ENCODE measurements at places on chromosomes 6 and 20.

GRCh38 chr20:59945731-59946130 lies 5.5 kb downstream of the FAM217B start:
- DNase-seq: no peak

DNA sequence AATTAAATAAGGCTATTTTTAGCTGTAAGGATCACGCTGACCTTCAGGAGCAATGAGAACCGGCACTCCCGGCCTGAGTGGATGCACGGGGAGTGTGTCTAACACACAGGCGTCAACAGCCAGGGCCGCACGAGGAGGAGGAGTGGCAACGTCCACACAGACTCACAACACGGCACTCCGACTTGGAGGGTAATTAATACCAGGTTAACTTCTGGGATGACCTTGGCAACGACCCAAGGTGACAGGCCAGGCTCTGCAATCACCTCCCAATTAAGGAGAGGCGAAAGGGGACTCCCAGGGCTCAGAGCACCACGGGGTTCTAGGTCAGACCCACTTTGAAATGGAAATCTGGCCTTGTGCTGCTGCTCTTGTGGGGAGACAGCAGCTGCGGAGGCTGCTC lies 84.0 kb downstream of the RAMACL start:
- no peak for DNase-seq

DNA sequence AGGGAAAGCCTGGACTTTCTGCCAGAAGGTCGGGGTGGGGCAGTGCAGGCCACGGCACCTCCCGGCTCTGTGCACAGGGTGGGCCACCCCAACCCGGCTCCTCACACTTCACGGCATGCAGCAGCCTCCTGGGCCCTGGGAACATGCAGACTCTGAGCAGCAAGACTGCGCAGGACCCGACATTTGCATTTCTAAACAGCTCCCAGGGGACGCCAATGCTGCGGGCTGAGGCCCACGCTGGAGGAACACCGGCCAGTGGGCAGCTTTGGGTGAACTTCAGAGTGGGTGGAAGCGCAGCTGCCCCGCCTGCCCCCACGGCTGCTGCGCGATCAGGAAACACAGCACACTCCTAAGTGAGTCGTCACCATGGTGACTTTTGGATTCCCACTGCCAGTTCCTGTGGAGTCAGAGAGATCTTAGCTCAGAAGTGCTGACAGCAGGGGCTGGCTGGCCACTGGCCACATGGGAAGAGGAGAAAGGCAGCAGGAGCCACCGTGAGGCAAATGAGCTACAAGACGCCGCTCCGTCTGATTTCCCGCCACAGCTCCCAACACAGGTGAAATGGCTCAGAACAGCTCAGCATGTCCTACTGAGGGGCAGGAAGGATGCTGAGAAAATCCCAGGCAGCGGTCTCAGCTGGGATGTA lies 52.1 kb downstream of the RNASET2 start:
- peak; percentile 38 for DNase-seq

DNA sequence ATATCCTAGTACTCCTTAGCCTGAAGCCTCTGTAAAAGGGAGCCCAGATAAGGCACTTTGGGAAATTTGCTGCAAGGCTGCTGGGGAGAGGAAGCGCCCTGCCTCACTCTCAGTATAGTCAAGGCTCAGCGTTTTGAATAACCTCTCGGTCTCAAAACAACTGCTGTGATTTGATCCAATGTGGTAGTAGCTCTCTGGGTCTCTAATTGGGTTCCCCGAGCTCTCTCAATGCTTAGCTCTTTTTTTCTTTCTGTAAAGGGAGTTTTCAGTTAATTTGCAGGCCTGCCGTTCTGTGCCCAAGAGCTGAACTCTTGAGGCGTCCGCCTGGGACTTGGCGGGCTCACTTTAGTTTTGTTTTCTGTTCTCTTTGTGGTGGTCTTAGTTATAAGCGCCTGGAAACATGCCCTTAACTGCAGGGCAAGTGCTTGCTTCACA lies 41.2 kb downstream of the ZHX3 start:
- peak; percentile 37 for DNase-seq

DNA sequence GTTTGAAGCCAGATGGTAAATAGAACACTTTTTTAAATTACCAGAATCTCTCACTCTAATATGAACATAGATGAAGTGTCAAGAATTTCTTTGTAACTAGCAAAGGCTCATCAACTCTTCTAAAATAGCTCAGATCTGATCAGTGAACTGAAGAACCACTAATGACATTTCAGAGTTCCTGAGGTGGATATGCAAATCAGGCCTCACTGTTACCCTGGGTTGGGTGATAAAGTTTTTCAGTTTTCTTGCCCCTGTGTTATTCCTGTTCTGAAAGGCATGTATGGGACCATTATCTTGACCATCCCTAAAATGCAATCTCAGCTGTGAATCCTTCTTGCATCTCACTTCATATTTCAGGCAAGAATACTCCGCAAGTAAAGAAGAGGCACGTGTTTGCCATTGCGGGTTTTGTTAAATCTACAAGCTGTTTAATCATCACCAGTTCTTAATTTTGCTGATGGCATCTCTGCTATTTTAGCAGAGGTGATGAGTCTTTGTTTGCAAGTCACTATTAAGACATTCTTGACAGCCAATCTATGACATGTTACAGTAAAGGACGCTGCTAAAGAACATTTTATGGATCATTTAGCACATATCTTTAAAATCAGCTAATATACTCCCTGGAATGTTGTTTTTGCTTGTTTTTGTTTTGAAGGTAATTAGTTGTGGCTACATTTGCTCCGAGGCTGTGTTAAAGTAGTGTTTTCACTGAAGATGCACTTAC lies 47.9 kb downstream of the KHDC1L start:
- DNase-seq: no peak

DNA sequence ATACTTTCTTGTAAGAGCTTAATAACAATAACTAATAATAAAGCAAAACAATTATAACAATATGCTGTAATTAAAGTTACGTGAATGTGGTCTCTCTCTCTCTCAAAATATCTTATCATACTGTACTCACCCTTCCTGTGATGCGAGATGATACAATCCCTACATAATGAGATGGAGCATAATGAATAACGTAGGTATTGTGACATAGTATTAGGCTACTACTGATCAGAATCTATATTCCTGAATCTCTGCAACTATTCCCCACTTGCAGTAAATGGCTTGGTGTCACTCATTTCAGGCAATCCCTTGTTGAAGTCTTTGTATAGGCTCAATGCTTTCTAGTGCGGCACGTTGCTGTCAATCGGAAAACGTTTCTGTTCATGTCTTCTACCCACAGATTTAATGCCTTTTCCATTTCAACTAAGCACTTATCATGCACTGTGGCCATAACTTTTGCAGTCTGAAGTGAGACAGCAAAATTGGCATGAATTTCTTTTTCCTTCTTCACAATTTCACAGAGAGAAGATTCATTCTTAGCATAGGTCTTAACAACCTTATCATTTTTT lies 32.3 kb downstream of the MOXD1 start:
- no peak for DNase-seq

DNA sequence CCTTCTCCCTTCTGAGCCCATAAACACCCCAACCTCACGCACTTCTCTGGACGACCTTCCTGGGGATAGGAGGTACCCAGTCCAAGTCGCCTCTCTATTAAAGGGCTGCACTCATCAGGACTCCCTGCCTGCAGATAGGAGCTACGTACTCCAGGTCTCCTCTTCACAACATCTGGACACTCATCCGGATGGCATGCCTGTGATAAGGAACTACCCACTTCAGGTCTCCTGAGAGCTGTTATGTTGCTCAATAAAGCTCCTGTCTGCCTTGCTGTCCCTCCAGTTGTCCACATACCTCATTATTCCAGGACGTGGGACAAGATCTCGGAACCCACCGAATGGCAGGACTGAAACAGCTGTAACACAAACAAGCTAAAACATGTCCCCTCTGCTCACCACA lies 548.0 kb downstream of the TBC1D32 start:
- no peak for DNase-seq

DNA sequence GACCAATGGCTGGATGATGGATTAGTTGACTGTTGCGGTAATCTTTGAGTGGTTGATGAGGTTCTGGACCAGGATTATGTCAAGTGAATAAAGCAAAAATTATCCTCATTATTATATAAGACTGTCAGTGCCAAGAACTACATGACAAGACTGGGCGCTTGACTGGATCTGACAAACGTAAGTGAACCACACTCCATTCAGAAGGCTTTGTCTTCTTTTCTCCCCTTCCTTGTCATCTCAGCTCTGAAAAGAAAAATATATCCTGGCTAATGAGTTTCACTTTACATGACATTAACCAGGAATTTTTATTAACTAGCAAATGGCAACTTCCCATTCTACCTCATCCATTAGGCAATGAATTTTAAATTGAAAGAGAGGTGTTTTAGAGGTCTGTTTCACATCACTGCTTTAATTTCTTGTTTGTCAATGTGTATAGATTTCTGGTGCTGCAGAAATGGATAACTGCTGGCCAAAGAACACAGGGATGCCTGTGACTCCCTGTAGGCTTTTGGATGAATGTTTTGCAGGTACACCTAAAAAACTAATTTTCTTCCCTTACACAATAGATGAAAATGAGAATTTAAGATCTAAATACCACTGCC lies 150.1 kb downstream of the ELOVL4 start:
- no peak for DNase-seq

GRCh38 chr20:24619212-24619611 lies 149.8 kb downstream of the SYNDIG1 start:
- DNase-seq: no peak

DNA sequence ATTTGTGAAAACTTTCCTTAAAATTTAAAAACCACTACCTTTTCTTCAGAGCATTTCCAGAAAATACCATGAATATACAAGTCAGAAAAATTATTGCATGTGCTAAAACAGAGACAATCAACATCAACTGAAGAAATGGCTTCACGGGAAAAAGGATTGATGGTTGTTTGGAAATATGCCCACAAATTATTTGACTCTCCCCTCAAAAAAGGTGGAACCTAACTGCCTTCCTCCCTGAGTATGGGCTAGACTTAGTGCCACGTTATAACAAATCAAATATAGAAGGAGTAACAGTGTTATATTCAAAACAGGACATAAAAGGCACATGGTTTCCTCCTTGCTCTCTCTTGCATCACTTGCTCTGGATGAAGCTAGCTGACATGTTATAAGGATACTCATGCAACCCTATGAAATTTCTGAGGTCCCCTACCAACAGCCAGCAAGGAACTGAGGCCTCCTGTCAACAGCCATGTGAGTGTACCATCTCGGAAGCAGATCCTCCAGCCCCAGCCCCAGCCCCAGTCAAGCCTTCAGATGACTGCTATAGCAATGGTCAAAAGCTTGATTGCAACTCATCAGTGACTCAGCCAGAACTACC lies 8.4 kb downstream of the BTBD9 start:
- no peak for DNase-seq

DNA sequence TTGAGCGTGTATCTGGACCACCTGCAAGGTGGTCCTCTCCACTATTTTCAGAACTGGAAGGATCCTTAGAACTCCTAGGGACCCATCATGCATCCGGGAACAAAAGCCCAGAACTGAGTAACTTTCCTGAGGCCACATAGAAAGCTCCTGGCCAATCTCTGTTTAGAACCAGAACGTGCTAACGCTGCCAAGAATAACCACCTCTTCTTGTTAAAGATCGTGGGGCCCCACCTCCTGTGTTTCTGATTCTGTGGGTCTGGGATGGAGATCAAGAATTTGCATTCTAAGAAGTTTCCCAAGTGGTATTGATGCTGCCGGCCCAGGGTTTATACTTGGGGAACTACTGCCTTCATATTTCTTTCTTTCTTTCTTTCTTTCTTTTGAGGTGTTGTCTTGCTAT lies 13.3 kb downstream of the CD40 start:
- no peak for DNase-seq

GRCh38 chr6:144897441-144897921 lies 612.3 kb downstream of the UTRN start:
- no peak for DNase-seq

DNA sequence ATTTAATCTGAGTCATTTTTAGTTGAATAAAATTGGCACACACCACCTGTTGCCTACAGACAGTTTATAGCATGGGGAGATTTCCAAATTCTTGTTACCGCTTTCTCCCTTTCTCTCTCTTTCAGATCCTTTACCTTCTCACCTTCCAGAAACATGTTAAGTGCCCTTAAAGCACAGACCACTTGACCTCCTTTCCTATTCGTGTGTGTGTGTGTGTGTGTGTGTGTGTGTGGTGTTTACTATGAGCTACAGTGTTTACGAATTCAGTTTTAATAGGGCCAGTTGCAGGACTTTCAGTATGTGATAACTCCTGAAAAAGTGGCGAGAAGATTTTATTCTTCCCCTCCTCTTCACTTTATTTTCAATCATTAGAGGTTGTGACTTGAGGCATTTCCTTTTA lies 258.1 kb downstream of the BMP2 start:
- DNase-seq: no peak

- no peak for DNase-seq
Observed at GRCh38 chr20:40037511-40037910, 651.5 kb downstream of the MAFB start.

DNA sequence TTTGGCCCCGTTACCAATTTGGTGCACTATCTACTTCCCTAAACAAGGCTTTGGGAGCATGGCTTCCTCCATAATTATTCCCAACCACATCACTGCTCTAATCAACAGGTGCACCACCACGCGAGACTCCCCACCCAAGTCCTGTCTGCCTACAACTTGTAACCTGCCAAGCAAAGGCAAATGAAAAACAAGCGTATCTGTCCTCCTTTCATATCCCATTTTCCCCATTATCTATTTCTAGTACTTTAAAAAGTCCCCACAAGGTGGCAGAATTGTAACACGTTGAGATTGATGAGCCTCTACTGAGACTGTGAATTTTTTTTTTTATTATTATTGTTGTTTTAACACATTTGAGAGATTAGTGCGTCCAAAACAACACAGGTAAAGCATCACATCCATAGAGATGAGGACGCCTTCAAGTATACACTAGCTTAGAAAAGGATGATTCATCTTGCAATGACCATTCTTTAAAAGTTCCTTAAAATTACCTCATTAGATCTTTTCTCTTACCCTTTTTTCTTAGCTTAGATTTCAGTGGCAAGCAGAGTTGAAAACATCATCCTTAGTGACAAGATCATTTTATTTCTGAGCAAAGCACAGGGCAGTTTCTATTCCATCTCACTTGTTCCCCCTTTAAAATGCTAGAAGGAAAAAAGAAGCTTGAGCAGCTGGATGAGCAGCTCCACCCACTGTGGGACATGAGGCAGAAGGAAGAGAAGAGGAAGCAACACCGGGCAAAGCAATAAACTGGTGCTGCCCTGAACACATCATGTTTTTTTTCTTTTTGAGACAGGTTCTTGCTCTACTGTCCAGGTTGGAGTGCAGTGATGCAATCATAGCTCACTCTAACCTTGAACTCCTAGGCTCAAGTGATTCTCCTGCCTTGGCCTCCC lies 210.8 kb downstream of the ARHGAP18 start:
- no peak for DNase-seq

GRCh38 chr20:1538655-1539054 lies 18.9 kb downstream of the SIRPD start:
- no peak for DNase-seq

GRCh38 chr6:161487694-161488093 lies 213.8 kb upstream of the AGPAT4 start:
- no peak for DNase-seq
